ENCODE measurements at places on chromosomes 3 and 15.

GRCh38 chr3:178827285-178827856 is 244.2 kb downstream of the ZMAT3 start:
- DNase-seq: no peak

DNA sequence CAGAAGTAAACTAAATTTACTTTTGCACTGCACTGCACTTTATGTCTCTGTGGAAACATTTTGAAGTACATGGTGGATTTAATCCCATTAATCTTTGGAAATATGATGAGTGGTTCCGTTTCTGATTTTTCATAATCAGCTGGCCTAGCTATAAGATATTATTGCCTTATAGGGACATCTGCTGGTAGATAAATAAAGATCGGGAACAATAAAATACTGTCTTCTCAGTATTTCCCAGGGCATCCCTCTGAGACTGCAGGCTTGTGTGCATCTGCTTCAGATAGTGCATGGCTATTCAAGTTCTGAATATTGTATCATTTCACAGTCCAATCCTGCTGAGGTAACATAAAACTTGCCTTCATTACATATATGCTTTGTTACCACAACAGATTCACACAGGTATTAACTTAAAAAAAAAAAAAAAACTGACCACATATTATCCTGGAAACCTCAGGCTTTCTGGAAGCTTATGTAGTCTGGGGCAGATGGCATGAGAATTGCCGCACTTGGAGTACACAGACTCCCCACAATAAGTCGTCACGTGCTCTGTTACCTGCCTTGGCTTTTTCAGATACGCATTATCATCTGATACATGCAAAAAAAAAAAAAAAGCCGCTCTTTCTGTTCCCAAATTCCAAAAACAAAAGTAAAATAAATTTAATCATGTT is 330.8 kb upstream of the AGTR1 start:
- no peak for DNase-seq

DNA sequence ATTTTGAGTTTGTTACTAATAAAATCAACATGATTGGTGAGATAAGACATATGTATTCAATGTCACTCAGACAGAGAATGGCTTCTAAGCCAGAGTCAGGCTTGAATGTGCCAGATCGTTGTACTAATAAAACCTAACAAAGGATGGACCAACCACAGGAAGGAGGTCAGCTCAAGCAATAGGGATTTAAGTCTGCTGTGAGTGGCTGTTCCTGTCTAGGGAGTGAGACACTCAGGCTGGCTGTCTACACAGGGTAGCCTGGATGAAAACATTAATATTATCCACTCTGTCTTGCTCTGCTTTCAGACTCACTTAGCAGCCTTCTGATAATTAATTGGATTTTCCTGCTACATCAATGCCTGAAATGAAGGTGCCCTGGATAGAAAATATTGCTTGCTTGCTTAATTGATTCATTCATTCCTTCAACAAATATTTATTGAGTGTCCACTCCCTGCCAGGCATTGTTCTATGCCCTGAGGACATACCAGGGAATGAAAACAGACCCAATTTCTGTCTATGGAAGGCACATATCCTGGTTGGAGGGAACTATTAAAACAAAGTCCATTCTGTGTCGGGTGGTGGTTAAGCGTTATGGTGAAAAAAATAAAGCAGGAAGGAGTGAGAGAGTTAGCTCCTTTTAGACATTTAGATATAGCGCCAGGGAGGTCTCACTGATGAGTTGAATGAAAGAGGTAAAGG is 239.4 kb downstream of the CHST2 start:
- no peak for DNase-seq

GRCh38 chr3:59212128-59212779 is 162.4 kb upstream of the CFAP20DC start:
- DNase-seq: peak; percentile 41

GRCh38 chr3:57961828-57962447 is 46.3 kb upstream of the FLNB start:
- no peak for DNase-seq

DNA sequence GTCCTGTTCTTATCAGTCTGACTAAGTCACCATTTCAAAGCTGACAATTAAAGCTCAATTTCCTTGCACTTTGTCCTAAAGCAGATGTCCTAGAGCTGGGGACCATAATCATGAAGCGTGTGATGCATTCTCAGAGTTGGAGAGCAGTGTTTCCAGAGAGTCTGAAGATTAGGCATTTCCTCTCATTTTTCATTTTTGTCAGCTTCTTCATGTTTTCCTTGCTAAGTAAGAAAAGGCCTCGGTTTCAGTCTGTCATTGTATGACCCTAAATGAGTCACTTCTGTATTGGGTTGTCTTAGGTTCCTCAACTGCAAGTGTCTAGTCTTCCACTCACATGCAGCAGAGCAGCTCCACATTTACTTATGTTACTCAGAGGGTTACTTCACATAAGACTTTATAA is 257.2 kb upstream of the TPRG1 start:
- DNase-seq: no peak
